ENCODE measurements at places on chromosomes 2 and 18.

DNA sequence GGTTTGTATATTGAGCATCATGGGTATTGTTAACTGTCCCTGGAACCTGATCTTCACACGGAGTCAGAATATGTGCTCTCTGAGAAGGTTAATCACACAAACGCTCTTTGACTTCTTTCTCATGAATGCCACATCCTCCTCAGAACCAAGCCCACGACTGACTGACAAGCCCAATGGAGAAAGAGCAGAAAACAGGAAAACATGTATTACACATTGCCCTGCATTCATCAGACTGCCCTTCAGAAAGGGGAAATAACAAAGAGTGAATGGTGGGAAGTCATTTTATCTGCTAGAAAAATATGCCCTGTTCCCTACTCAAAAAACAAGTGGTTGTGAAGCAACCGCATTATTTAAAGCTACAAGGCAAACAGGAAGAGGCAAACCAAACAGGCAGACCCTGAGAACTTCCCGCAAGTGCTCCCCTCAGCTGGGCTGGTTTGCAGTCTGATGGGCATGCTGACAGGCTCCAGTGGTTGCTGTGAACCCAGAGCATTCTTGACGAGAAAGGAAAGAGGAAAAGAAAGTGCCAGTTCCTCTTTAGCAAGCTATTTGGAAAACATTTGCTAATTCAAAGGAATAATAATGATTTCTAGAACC, 172.9 kb upstream of the SETBP1 start:
- no peak for DNase-seq

DNA sequence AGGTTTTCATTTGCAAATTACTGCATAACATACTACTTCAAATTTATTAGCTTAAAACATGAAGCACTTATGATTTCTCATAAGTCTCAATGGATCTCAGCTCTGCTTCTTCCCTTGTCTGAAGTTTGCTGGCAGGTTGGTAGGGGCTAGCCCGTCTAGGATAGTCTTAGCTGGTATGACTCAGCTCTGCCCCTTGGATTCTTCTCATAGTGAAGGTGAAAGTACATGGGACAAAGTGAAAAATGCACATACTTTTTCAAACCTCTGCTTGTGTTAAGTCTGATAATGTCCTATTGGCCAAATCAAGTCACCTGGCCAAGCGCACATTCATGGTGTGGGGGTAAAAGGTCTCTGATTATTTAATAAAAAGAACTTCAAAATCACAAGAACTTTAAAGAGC, 184.8 kb upstream of the VWC2L start:
- no peak for DNase-seq

DNA sequence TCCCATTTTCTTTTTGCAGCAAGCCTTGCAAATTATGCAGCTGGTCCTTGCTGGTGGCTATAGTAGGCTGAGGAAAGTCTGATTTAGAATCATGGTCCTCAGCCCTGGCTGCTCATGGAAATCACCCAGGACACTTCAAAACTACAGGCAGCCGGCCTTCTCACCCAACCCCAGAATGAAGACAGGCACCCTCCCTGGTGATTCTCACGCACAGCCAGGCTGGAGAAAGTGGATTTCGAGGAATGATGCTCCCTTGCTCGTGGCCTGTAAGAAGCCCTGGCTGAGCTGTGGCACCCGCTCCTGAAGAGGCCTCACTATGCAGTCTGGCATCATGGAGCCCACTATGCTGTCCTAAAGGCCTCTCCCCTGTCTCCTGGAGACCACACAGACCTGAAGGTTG, 157.4 kb downstream of the CAPN13 start:
- DNase-seq: no peak

DNA sequence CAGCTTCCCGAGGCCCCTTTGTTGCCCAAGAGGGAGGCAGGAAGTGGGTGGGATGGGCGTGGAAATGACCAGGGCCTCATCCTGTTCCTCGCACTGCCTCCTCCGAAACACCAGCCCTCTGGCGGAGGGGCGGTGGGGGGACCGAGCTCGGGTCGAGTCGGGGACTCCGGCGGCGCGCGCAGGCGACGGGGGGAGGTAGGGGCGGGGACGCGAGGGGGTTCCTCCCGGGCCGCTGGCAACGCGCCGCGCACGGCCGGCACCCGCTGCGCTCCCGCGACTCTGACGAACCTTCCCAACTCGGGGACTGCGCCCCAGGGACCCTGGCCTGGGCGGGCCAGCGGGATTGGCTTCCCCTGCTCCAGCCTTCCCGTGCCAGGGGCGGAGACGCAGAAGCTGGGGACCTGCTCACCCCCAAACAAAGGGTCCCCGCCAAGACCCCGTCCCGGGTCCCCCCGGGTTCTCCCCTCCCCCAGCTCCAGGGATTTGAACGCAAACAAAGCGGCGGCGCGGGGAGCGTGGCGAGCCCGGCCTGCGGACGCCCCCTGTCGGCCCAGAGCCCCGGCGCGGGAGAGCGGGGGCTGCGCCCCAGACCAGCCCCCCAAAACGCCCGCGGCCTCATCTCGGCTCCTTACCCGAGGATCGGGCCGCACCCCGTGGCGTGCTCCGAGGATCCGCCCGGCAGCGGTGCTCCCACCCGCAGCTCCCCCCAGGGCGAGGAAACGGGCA, 1.2 kb downstream of the SEMA4C start:
- DNase-seq: peak; percentile 93

GRCh38 chr2:222303045-222303827, 4.4 kb upstream of the PAX3 start:
- no peak for DNase-seq

DNA sequence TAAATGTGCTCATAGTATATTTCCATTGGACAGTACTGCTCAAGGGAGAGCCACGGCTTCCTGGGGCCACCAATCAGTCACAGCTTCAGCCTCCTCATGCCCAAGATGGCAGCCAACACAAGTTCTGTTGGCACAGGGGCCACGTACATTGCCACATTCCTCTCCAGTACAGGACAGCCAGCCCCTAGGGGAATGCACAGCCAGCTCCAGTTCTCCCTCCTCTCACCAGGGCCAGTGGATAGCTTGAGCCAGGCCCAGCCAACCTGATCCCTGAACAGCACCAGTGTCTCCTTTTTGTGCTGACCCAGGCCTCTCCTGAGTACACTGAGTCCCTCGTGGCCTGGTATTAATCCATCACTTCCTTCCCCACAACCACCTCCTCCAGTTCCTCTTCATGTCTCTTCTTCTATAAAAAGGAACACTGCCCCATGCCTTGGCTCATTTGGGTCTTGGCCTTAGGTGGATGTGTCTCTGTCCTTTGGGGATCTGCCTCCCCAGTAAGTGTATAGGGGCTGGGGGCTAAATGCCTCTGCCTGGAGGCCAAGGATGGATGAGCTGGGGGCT, 168.7 kb downstream of the TNS1 start:
- no peak for DNase-seq

GRCh38 chr2:159892990-159893810, 95.2 kb upstream of the CD302 start:
- no peak for DNase-seq

GRCh38 chr2:227082286-227082685, 81.7 kb downstream of the COL4A4 start:
- no peak for DNase-seq

DNA sequence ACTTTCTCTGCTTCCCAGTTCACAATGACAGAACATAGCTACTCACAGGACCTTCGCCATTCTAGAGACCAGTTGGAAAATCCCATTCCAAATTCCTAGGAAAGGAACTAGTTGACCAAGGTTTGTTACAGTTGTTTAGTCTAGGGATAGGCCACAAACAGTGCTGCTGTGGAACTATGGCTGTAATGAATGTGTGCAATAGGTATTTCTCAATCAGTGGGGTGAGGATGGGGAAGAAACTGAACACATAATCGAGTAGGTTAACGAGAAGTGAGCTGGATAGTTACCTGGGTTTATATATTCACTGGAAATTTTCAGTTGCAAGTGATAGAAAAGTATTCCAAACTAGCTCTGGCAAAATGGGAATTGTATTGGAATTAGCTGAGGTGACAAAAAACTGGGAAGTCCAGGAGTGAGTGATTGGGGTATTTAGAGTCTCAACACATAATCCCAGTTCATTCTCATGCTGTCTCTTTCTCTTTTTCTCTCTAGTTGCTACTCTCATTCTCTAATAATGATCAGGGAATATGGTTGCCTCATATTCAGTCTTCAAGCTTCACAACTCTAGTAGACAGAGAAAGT, 18.2 kb upstream of the HMSD start:
- DNase-seq: no peak

GRCh38 chr2:221563270-221563985, 8.7 kb downstream of the EPHA4 start:
- DNase-seq: no peak

GRCh38 chr2:15956751-15957736, 16.7 kb downstream of the MYCN start:
- no peak for DNase-seq

- DNase-seq: no peak
Measured at GRCh38 chr2:175293776-175294175, 112.3 kb upstream of the ATP5MC3 start.

GRCh38 chr2:67046591-67046990, 350.5 kb upstream of the ETAA1 start:
- DNase-seq: no peak

- peak; percentile 97 for DNase-seq
Measured at GRCh38 chr2:160367887-160368286, 125.7 kb downstream of the RBMS1 start.

DNA sequence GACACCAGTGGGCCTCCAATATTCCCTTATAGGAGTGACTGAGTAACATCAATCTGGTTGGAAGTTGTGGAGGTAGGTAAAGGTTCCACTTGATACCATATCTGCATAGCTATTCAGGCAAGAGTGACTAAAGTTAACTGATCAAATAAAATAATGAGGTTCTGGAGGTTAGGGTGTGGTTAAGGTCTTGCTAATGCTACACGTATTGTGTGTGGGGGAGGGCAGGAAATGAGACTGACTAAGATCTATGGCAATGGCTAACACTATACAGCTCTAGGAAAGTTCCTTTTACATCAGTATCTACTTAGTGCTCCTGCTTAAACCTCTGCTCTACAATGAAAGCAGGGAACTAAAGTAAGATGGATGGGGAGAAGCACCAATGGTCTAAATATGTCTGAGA, 149.1 kb upstream of the MGAT5 start:
- no peak for DNase-seq

GRCh38 chr18:55444536-55444935, 143.5 kb downstream of the TCF4 start:
- DNase-seq: no peak

GRCh38 chr18:47317824-47318508, 66.5 kb upstream of the SKOR2 start:
- no peak for DNase-seq

DNA sequence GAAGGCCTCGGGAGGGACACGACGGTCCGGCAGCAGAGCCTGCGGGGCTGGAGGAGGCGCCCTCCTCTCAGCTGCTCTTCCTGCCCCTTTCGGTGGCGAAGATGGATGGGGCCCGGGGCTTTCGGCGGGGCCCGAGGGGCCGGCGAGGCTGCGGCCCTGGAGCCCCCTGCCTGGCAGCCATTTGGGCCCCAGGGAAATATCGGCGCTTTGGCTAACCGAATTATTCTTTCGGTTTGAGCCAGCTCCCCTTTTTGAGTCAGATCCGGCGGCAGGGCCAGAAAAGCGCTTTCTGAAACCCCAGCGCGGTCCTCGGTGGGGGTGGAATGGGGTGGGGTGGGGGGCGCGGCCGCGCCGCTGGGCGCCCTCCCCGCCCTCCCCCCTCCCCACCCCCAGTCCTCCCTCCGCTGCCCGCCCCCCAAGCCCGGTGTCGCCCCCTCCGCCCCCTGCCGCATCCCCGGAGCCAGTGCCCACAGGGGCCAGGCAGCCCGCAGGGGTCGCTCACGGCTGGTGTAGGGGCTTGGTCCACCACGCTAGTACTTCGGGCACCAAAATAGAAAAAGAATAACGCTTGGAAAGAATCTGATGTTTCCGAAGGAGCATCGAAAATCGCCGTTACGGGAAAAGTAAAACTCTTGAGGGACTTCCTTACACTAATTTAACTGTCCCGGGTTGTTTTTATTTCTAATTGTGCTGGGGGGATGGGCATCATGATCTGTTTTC, 9.1 kb upstream of the ARID5A start:
- DNase-seq: no peak

DNA sequence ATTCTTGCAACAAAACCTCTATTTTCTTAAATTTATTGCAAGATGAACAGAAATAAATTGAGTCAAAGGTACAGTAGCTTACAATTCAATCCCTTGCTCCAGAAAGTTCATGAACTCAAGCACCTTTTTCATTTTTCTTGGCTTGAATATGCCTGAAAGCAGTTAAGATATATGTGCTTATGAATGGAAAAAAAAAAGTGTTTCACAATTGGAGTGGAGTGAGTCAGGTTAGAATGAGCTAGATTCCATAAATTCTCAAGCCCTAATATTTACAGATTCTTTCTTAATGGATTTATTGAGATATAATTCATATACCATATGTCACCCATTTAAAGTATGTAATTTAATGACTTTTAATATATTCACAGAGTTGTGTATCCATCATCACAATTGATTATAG, 39.6 kb upstream of the NEMP2 start:
- no peak for DNase-seq

DNA sequence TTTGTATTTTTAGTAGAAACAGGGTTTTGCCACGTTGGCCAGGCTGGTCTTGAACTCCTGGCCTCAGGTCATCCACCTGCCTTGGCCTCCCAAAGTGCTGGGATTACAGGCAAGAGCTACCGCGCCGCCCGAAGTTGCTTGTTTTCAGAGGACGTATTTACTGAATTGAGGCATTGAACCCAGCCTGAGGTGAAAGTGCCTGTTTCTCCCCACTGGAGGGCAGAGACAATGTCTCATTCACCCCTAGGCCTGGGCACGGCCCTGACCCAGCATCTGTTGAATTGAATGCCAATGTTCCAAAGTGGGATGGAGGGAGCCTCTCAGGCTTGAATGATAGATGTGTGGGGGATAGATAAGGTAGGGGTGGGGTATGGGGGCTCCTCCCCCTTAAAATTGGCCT, 4.5 kb upstream of the TMBIM1 start:
- no peak for DNase-seq

DNA sequence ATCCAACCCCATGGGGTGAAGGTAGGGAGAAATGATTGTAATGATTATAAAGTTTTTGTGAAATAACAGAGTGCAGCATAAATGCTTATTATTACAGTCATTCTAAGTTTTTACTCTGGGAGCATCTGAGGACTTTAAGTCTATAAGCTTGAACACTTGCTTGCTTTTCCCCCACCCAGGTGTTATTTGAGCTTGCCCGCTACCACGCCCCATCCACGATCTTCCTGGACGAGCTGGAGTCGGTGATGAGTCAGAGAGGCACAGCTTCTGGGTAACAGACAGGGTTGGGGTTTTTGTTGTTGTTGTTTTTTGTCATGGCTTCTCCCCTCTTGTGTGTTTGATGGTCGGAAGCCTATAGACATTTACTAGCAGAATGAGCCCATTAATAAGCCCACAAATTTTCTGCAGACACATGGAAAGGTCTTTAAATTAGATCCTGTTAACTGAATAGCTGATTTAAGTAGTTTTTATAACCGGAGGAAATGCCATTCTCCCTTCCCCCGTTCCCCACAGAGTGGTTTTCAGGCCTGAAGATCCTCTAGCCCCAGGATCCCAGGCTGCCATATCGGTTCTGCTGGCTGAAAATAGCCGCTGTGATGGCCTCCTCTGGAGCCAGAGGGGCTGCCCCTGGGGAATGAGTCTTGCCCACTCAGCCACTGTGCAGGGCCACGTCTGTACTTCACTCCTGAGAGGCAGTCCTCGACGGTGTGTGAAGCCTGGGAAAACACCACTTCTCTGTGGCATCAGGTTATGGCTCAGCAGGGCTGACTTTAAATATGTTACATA, 39.9 kb upstream of the ELOA2 start:
- DNase-seq: no peak

GRCh38 chr18:3114451-3114850, 101.5 kb upstream of the LPIN2 start:
- DNase-seq: no peak

Data from fibroblast of gingiva (primary cell).